Endodermal cell (in vitro differentiated cells): ENCODE measurements at places on chromosomes 2 and 18.

GRCh38 chr2:219509780-219510511, 4.3 kb upstream of the ASIC4 start:
- peak; percentile 93 for DNase-seq

DNA sequence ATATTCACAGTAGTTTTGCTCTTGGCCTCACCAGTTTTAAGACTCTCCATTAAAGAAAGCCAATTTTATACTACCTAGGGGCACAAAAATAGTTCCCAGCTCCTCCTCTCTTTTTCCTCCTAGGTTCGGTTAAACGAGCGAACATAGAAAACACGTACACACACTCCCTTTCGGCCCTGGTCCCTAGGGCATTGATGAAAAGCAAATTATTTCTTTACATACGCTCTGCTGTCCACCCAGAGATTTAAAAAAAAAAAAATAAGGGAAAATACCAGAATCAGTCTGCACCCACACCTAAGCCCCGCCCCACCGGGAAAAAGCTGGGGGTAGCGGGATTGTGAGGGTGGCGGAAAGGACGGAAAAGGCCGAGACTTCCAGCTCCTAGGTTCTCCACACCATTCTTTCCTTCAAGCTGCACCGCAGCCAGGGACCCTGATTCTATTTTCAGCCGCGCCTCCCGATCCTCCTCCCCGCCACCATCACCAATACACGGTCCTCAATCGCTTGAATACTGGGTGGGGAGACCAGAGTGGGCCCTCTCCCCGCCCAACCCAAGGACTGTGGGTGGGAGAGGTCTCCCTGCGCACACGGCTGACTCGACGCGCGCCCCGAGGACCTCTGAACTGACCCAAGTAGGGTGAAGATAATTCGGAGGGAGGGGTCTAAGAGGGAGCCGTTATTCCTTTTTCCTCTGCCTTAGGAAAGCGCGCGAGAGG, 769 bp downstream of the ATF2 start:
- DNase-seq: peak; percentile 70

- DNase-seq: no peak
These were observed 202.1 kb upstream of the KYNU start for GRCh38 chr2:142675398-142675797.

DNA sequence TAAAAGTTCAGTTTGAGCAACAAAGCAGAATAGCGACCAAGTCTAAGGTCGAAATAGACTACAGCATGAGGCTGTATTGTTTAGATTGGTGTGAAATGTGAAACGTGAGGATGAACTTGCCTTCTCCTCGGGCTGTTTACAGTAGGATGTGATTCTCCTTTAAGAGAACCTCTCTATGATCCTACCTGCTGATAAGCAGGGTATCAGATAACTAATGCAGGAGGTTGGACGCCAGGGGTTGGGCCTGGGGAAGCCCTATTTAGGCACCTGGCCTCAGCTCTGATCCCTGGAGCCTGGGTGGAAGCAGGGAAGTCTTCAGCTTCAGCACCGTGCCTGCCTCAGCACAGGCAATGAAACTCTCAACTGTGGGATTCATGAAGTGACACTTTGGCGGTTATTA, 11.4 kb downstream of the CRYGD start:
- DNase-seq: peak; percentile 92

GRCh38 chr18:66457245-66457644, 146.6 kb downstream of the CDH19 start:
- peak; percentile 50 for DNase-seq

- no peak for DNase-seq
These were observed 217.6 kb upstream of the THUMPD2 start for GRCh38 chr2:39996653-39997080.

DNA sequence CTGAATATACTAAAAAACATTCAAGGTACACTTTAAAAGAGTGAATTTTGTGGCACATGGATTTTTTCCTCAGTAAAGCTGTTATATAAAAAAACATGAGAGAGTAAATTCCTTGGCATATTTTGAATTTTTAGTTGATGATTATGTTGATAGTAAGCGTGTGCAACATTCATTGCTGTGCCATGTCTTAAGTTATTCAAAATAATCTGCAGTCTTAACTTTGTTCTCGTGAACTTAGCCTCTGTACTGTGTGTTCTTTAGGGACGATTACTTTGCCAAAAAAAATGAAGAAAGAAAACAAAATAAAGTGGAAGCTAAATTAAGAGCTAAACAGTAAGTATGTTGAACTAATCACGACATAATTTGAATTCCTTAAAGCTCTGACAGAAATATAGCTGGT, 9.6 kb downstream of the SSB start:
- no peak for DNase-seq

DNA sequence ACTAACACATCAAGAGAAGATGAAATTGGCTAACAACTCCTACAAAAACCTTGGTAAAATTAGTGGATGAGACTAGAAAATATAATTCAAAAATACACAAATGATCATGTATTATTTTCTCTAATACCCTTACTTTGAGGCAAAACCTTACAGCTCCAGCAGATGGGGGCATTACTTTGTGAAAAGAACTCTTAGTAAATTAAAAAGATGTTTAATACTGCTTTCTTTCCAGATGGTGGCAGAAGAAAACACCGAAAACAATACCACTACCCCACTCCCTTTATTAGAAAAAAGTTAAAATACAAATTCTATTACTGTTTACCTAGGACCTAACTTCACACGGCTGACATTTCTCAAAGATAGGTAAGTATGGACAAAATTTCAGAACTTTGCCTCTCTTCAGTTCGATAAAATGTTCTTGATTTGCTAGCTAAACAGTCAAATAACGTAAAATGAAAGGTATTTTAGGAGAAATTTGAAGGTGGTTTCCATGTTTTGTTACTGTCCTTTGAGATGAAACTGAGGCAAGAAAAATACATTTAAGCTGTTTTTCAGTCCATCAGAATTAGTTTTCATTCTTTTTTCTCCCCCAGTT, 30.6 kb downstream of the ORC4 start:
- DNase-seq: no peak

DNA sequence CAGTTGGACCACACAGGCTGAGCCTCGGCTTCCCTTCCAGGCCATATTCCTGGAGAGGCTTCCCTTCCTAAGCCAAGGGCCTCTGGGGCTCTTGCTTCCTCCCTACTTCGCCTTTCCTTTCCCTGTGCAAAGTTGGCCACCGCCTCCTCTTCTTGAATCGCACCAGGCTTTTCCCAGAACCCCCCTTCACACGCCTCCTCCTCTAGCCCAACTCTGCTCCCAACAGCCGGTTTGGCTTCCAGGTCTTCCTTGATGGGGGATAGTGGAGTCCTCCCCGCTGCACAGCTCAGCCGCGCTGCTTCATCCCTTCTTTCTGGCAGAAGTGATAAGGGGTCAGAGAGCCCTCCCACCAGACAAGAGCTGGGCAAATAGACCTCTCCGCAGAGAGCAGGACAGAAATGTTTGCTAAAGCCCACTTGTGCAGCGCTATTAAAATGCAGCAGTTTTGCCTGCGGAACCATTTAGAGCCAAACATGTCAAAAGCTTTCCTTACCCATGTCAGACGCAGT, 56.4 kb downstream of the SNORC start:
- DNase-seq: peak; percentile 62

GRCh38 chr2:46985512-46985911, 69.9 kb upstream of the MCFD2 start:
- no peak for DNase-seq

DNA sequence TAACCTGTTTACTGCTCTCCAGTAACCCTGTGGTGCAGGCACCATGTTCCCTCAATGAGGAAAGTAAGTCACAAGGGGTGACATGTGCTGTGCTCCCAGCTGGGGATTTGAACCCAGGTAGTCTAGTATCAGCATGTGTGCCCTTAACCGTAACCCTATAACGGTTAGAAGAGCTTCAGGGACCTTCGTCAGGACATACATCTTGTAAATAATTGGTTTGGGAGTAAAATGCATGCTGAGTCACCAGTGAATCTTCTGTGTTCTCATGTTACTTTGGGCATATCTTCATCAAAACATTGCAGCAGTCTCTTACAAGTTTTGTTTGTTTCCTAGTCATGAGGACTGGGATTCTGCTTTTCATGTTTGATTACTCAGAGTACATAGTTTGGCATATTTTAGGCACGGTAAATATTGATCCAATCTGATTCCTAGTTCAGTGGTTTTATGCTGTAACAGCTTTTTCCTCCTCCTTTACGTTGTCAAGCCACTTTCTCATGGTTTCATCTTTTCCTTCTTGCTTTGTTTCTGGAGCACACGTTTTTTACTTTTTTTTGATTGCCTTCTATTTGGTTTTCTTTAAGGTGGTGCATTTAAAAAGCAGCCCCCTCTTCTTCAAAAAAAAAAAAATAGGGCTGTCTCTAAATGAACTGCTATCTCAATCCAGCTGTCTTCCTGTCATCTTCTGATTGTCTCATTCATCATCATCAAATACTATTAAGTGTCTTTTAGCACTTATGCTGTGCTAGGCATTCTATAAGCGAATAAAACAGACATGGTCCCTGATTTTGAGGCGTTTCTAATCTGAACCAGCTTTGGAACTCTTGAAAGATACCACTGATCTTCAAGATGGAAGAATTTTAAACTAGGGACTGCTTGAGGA, 50.4 kb downstream of the CLIP4 start:
- no peak for DNase-seq

- peak; percentile 20 for DNase-seq
These were observed 1.9 kb upstream of the PROM2 start for GRCh38 chr2:95272299-95272751.

DNA sequence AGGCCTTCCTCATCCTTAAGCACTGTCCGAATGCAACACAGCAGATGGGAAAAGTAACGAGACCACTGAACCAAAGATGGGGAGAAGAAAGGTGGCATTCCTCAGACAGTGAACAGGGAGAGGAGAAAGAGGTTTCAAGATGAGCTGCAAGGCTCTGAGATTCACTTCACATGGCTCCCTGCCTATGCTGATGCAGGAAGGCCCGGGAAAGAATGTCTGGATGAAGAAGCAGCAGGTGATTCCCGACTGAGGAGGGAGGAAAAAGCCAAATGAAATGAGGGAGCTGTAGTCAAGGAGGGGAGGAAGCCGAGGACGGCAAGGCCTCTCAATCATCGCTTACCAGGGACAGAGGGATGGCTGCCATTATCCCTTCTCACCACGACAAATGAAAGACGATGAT, 98.5 kb upstream of the BOD1L2 start:
- peak; percentile 42 for DNase-seq

- no peak for DNase-seq
These were observed 45.4 kb downstream of the INO80D start for GRCh38 chr2:206040525-206040924.

- no peak for DNase-seq
These were observed 10.3 kb upstream of the ACKR3 start for GRCh38 chr2:236558993-236559978.

DNA sequence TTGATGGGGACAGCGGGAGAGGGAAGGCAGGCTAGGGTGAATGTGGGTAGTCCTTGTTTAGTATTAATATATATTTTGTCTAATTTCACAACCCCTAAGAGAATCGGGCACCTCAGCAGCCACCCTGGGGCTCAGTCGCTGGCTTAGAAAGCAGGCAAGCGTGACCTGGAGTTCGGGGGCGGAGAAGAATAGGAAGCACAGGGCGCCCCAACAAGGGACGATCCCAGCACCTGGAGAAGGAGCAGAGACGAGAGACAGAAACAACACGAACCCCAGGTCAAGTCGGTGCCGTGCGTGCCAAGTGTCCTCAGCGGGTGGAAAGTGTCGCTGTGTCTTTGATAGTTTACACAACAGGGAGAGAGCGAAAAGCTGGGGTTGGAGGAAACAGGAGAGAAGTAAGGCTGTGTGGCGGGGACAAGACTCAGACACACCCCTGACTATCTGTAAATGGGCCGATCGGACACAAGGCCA, 95.4 kb downstream of the NFATC1 start:
- DNase-seq: no peak

- DNase-seq: peak; percentile 22
These were observed 43.2 kb downstream of the ANKMY1 start for GRCh38 chr2:240514631-240515030.

- no peak for DNase-seq
These were observed 97.6 kb downstream of the RAPH1 start for GRCh38 chr2:203437511-203437910.

DNA sequence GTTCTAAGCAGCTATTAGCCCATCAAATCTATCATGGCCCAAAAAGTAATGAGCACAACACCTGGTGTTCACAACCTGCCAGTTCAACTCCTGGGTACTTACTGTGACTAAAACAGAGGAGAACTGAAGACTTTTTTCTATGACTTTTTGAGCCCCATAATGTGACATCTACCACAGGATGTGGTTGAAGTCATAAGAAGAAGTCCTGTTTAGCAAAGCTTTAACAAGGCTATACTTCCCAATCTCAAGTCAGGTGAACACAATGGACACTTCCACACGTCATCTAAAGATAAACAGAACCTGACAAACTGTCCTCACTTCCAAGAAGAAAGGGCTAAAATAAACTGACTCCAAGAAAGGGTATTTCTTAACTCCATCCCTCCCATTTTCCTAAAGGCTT, 138.8 kb downstream of the ATAD2B start:
- no peak for DNase-seq

GRCh38 chr2:215671691-215672090, 235.8 kb upstream of the FN1 start:
- no peak for DNase-seq

- DNase-seq: no peak
These were observed 76.9 kb downstream of the LDAH start for GRCh38 chr2:20745924-20746555.

GRCh38 chr2:220660277-220661145, 911.6 kb downstream of the EPHA4 start:
- DNase-seq: no peak

GRCh38 chr2:163646687-163647086, 89.1 kb downstream of the FIGN start:
- no peak for DNase-seq

- DNase-seq: peak; percentile 25
These were observed 78.1 kb upstream of the TTC39C start for GRCh38 chr18:23936381-23936958.

DNA sequence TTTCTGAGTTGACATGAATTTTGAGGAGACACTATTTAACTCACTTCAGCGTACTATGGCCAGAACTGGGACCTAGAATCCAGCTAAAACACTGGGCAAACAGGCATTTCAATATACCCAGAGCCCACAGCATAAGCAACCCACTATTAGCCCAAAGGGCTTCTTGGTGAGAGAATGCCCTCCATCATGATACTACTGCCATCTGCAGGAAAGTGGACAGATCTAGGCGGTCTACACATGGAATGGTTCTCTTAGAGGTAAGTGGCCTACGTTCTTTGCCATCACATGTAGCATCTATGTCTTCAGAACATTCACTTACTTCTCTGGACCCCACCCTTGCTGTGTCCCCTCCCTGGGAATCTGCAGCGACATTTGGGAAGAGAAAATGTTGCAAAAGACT, 181.3 kb upstream of the LINC00305 start:
- peak; percentile 61 for DNase-seq
